ENCODE measurements at places on chromosomes 7 and 10. TPM values are rescaled to one million over a fixed set of nuclear protein-coding genes. Genes with fewer than 3 reads are reported as not detected.

DNA sequence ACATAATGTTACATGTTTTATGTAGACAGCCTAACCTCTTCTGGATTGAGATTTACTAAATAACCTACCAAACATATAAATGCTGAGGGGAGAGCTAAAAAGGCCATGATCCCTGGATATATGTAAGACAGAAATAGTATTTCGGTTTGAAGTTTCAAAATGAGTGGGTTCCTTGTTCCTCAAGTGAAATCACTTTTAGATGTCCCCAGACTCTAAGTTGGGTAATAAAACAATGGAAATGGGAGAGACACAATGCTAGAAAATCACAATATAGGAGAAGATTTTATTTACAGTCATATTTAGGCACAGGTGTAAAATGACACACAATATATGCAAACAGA is 56.5 kb downstream of the SHTN1 start:
- no peak for DNase-seq

GRCh38 chr7:131952365-131952764 is 395.9 kb upstream of the PODXL start:
- DNase-seq = no peak

DNA sequence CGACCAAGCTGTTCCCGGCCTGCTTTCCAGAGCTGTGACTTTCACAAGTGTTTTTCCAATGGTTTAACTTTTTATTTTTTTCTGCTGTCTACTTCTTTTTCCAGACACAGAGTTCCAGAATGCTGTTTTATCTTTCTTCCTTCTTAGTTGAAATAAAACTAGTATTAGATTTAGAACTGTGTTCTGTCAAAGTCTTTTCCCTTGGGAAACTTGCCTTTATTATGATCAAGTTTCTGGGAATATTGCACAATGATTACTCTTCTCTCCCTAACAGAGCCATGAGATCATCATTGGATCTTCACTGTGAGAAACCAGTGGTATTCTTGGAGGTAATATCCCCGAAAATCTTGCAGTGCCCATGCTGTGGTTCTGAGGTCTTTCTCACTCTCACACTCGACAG is 104.9 kb upstream of the KCND2 start:
- DNase-seq = no peak

DNA sequence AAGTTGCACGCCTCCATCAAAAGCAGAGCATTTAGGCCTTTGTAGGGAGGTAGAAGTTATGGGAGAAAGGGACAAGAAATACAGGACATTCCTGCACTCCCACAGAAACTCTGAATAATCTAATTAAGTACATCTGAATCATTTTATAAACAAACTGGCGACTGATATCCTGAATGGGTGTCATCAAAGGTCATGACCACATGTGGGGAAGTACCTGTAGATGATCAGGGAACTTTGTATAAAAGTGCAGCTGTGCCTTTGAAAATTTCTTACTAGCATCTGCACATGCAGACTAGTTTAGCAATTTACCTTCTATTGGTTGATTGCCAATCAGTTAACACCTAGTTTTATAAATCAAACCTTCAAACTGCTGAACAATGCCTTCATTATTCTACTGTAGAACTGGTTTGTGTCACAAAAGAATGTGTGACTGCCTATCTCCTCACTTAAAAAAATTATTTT is 17.1 kb downstream of the STEAP4 start:
- DNase-seq = no peak

- no peak for DNase-seq
Measured at GRCh38 chr10:6141296-6142151, 52.7 kb downstream of the RBM17 start.

Gene ZNF12
- polyA plus RNA-seq = 44.3 TPM

DNA sequence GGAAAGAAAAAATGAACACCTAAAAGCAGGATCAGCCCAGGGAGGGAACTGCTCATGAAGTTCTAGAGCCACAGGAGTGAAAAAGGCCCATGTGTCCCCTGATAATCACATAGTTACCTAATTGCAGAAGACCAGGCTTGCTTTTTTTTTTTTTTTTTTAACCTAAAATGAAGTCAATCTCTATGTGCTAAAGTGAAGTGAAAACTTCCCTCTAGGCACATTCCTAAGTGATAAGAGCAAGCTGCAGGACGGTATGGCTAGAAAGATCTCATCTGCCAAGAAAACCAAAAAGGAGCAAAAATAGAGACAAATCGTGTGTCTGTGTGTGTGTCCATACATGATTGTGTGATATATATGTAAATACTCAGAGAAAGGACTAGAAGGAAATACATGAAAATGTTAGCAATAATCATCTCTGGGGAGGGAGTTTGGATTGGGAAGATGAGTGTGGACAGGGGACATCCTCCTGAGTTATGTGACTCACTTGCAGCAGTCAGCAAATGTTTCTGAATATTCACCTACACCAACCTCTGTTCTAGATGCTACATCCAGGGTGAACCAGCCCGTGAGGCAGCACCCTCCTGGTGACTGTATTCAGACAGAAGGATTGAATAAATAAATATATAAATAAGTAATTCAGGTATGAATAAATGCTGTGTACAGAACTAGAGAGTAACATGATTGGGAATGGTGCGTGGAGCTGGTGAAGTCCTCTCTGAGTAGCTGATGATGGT is 76.4 kb downstream of the C10orf90 start:
- DNase-seq = no peak

GRCh38 chr7:101754424-101755159 is 62.8 kb upstream of the CUX1 start:
- DNase-seq = no peak

DNA sequence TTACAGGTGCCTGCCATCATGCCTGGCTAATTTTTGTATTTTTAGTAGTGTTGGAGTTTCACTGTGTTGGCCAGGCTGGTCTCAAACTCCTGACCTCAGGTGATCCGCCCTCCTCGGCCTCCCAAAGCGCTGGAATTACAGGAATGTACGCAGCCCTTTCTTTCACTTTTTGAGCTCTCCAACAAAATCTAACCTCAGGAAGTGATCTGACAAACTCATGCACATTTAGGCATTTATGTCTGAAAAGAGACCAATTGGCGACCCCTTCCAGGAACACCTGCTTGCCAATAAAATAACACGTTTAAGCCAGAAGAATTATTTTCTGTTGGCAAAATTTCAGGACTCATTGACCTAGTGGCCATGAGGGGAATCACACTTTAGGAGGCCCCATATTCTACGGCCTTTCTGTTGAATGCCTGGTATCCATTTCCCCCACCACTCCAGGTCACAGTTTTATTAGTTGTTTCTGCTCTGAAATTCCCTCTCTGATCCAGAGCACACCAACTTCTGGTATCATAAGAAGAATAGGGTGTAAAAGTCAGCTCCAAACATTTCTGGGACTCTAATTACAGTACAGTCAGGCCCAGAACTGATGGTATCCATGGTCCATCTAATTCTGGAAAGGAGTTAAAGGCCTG is 65.8 kb upstream of the FRMD4A start:
- DNase-seq = no peak

Gene ZNF804B
- 0.35 TPM for polyA plus RNA-seq
